Activated CD8-positive, alpha-beta memory T cell treated with anti-CD3 and anti-CD28 coated beads, Interleukin-2, amount 10 ng/mL, durations not matched to agents 7 days and 5 days (primary cell): ENCODE measurements at places on chromosomes 2 and 18. TPM values are rescaled to one million over a fixed set of nuclear protein-coding genes. Genes with fewer than 3 reads are reported as not detected.
A peak's percentile ranks its signal among the peaks of the same experiment; 100 is the strongest.

Gene RAPGEF4
- total RNA-seq = 0.21 TPM

DNA sequence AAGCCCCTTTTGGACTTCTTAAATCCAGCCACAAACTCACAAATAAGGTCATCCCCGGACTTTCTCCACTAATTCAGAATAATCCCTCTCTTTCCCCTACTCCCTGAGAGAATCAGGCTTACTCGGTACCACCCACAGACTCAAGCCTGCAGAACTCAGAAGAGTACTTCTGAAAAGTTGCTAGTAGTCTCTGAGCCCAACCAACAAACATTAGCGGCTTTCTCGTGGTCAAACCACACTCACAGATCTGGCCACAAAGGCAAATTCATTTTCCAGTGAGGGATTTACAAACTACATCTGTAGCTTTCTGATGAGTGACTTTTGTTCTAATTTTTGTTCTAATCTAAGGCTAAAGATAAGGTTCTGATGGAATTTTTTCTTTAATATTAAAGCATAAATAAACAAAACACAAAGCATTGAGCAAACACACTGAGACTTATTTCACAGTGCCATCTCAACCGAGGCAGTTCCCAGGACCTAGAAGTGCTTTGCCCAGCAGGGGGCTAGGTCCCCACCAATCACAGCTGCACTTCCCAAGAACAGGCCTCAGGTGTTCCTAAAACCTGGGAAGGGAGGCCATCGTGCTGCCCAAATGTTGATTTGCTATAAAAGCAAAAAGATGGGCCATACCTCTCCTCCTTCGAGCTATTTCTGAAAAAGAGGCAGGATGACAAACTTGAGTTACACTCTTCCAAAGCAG is 110.7 kb downstream of the COLEC12 start:
- DNase-seq = peak; percentile 46
- peak overlapping the region; percentile 5 for H3K27ac ChIP-seq
- H3K4me3 ChIP-seq = no peak overlapping the region
- no peaks in the 10 kb centered on the region for H3K36me3 ChIP-seq
- peaks cover 40% of the 10 kb centered on the region for H3K27me3 ChIP-seq
- peaks cover 4% of the 10 kb centered on the region for H3K4me1 ChIP-seq

GRCh38 chr2:235609321-235609720 is 115.5 kb downstream of the AGAP1 start:
- no peak for DNase-seq
- H3K36me3 ChIP-seq = no peaks in the 10 kb centered on the region
- H3K4me1 ChIP-seq = no peaks in the 10 kb centered on the region
- no peak overlapping the region for H3K4me3 ChIP-seq
- H3K27me3 ChIP-seq = no peaks in the 10 kb centered on the region

- peaks cover 27% of the 10 kb centered on the region for H3K27me3 ChIP-seq
- H3K27ac ChIP-seq = no peak overlapping the region
- H3K4me3 ChIP-seq = no peak overlapping the region
- H3K36me3 ChIP-seq = no peaks in the 10 kb centered on the region
These were observed 30.0 kb downstream of the CROCC2 start for GRCh38 chr2:240936106-240936505.

GRCh38 chr2:194545978-194546377 is 1111.0 kb upstream of the SLC39A10 start:
- no peaks in the 10 kb centered on the region for H3K4me1 ChIP-seq
- H3K27ac ChIP-seq = no peak overlapping the region

DNA sequence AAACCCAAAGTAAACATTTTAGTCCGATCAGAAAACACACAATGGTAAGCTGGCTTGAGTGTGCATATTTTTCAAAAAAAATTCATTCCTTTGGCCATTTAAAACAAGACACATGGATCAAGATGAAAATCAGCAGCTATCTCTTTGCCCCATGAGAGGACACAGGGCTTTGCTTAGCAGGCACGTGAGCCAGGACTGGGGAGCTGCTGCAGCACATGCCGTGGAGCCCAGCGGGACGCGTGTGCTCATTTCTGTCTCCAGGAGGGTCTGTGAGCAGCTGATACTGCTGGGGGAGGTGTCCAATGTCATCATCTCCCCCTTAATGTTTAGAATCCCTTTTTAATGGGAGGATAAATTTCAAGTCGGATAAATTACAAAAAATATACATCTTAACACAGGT is 49.8 kb upstream of the CNGA3 start:
- no peak overlapping the region for H3K4me3 ChIP-seq
- no peak overlapping the region for H3K27ac ChIP-seq
- no peaks in the 10 kb centered on the region for H3K36me3 ChIP-seq
- DNase-seq = no peak

DNA sequence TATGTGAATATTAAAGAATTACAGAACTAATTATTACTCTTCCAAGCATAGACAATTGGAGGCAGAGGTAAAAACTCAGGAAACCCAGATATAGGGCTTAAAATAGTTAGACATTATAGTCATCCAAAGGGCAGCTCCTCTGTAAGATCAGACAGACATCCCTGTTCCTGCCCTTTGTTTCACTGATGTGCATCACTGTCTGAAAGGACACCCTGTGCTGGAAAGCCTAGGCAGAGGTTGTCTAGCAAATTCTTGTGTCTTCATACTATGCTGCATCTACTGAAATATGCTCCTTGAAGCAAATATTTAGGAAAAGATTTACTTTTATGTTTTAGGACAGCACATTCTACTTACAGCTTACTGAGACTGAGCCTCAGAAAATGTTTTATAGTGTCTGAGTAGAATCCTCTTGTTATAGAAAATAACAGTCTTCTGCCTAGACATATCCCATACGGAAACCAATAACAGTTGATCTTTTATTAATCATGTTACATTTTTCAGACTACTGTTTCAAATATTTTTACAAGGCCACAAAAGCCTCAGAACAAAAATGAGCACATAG is 977.3 kb upstream of the CDH2 start:
- DNase-seq = no peak
- no peak overlapping the region for H3K27ac ChIP-seq
- H3K4me3 ChIP-seq = no peak overlapping the region
- H3K4me1 ChIP-seq = no peaks in the 10 kb centered on the region

GRCh38 chr2:159151198-159152127 is 135.0 kb downstream of the WDSUB1 start:
- H3K27ac ChIP-seq = no peak overlapping the region
- H3K4me3 ChIP-seq = no peak overlapping the region
- no peak for DNase-seq

DNA sequence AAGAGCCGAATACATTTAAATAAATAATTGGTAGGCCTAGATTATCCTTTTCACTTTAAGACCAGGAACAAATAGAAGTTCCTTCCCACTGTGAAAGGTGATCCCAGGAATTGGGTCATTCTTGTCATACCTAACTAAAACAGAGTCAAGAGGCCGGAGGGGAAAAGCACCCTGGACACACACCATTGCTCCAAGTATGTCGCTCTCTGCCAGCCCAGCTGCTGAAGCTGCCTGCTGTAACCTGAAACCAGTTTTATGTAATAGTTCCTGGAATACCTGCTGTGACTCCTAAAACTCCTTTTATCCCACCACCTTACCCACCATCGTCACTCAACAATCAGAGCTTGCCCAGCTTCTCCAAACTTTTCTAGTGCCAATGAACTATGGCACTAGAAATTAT is 217.1 kb downstream of the PTPRM start:
- H3K27ac ChIP-seq = no peak overlapping the region
- H3K4me1 ChIP-seq = no peaks in the 10 kb centered on the region
- H3K4me3 ChIP-seq = no peak overlapping the region
- no peaks in the 10 kb centered on the region for H3K36me3 ChIP-seq
- no peaks in the 10 kb centered on the region for H3K27me3 ChIP-seq

GRCh38 chr2:201414099-201415023 is 36.9 kb downstream of the TRAK2 start:
- peaks cover 30% of the 10 kb centered on the region for H3K36me3 ChIP-seq
- no peak overlapping the region for H3K27ac ChIP-seq
- no peak for DNase-seq
- H3K4me1 ChIP-seq = peaks cover 12% of the 10 kb centered on the region
- no peaks in the 10 kb centered on the region for H3K27me3 ChIP-seq

DNA sequence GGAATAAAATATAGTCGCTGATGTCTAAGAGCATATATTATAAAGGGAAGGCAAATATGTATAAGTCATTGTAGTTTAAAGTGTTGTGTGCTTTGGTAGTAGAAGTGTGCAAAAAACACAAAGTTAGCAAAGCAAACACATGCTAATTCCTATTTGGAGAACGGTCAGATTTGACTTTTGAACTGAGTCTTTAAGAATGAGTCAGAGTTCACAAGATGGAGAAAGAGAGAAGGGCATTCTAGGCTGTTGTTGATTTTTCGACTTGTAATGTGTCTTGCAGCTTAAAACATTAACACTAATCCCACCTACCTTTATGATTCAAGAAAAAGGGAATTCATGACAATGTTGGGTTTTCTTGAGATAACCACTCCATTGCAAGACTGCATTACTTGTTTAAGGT is 98.1 kb downstream of the CRIM1 start:
- no peak overlapping the region for H3K27ac ChIP-seq
- H3K27me3 ChIP-seq = no peaks in the 10 kb centered on the region
- no peak for DNase-seq
- H3K36me3 ChIP-seq = no peaks in the 10 kb centered on the region
- no peaks in the 10 kb centered on the region for H3K4me1 ChIP-seq
- no peak overlapping the region for H3K4me3 ChIP-seq

DNA sequence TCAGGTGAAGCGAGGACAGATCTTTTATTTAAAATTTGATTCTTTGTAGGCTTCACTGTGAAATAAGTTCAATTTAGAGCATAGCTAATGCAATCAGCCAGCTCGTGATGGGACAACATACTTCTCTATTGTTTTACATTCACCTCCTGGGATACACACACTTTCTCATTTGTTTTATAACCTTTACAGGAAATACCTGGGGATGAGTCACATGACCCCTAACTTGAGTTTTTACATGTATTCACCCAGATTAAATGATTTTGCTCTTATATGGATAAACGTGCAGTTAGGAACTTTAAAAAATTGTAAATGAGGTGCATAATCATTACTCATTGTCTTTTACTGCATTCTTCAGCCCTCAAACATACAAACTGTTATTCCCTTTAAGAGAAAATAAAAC is 152.1 kb downstream of the NEDD4L start:
- no peak for DNase-seq
- peaks cover 4% of the 10 kb centered on the region for H3K4me1 ChIP-seq
- H3K27ac ChIP-seq = no peak overlapping the region
- peaks cover 37% of the 10 kb centered on the region for H3K27me3 ChIP-seq
- H3K36me3 ChIP-seq = no peaks in the 10 kb centered on the region

Gene QPCT
- total RNA-seq = not detected

DNA sequence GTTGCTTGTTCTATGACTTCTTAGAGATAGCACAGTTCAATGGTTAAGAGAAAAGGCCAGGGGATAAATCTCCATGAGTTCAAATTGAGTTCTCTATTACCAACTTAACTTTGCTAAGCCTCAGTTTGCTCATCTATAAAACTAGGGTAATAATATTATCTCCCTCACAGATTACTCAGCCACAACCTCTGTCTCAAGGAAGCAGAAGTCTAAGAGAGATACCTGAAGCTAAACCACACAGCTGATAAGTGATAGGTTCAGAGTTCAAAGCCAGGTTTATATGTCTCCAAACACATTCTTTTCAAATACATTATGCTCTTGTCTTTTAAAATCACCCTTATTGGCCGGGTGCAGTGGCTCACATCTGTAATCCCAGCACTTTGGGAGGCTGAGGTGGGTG is 287.7 kb downstream of the NBAS start:
- peaks cover 22% of the 10 kb centered on the region for H3K36me3 ChIP-seq
- no peaks in the 10 kb centered on the region for H3K27me3 ChIP-seq
- DNase-seq = no peak
- no peak overlapping the region for H3K27ac ChIP-seq

DNA sequence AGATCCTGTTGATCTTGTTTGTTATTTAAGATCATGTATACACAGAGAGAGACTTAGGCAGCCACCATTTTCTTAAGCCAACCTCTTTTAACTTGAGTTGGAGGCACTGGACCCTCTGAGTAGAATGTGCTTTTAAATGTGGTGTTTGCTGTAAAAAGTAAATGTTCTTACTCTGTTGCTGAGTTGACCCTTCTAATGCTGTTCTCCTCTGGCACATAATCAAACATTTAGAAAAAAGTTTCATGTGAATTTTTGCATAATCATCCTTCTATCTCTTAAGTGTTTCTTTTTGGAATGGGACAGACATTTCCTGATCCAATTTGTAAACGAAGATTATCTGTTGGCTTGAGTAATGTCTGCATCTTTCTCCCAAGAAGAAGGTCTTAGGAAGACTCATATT is 255.1 kb upstream of the ETAA1 start:
- H3K4me1 ChIP-seq = no peaks in the 10 kb centered on the region
- no peak for DNase-seq
- no peaks in the 10 kb centered on the region for H3K36me3 ChIP-seq
- H3K27ac ChIP-seq = no peak overlapping the region
- no peak overlapping the region for H3K4me3 ChIP-seq
- no peaks in the 10 kb centered on the region for H3K27me3 ChIP-seq

Gene IL1RL2
- total RNA-seq = not detected

DNA sequence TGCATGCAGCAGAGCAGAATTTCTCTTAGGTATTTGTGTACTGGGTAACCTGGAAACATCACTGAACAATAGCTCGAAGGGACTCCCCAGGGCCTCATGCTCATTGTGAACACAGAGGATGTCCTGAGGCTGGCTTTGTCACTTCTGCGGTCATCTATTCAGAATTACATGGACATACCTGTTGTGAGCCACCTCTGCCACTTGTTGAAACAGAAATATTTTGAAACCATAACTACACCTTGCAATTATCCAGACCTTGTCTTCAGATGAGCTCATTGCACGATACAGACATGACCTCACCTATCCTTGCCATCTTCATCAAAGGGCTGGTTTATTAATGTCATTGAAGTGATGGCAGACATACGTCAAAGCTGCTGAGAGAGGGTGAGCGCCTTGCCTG is 23.4 kb upstream of the CREG2 start:
- no peak for DNase-seq
- H3K4me1 ChIP-seq = no peaks in the 10 kb centered on the region
- peaks cover 9% of the 10 kb centered on the region for H3K27me3 ChIP-seq
- H3K4me3 ChIP-seq = no peak overlapping the region
- H3K36me3 ChIP-seq = no peaks in the 10 kb centered on the region
- H3K27ac ChIP-seq = no peak overlapping the region

Gene GPR148
- not detected for total RNA-seq

Gene SPOPL
- 15.3 TPM for total RNA-seq

DNA sequence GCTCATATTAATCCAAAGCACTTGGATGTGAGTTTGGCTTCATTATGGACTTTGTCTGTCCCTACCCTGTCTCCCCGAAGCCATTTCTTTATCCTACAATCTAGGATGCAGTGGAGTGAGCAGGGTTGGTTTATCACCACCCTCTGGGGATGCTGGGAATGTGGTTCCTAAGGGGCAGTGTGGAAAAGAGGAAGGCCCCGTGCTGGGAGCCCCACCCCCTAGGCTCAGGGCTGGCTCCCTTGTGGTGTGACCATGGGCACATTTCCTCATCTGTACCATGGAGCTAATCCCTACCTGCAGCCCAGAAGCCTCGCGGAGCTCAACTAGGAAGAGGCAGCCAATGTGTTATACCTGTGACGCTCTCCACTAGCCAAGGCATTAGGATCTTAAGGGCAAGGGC is 92.5 kb downstream of the TGOLN2 start:
- H3K4me1 ChIP-seq = no peaks in the 10 kb centered on the region
- H3K4me3 ChIP-seq = no peak overlapping the region
- H3K27me3 ChIP-seq = peaks cover 33% of the 10 kb centered on the region
- no peak for DNase-seq
- H3K36me3 ChIP-seq = no peaks in the 10 kb centered on the region
- no peak overlapping the region for H3K27ac ChIP-seq
